ENCODE measurements at places on chromosomes 13 and 19.
A peak's percentile ranks its signal among the peaks of the same experiment; 100 is the strongest.

DNA sequence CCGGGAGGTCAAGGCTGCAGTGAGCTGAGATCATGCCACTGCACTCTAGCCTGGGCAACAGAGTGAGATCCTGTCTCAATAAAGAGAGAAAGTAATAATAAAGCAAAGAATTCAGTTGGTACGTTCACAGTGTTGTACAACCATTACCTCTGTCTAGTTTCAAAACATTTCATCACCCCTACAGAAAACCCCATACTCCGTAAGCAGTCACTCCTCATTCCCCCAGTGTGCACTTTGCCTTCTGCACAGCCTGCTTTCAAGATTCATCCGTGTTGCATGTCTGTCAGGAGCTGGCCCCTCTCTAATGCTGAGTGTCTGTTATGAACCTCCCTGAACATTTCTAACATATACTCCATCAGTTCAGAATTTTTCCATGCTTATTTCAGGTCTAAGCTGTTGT lies 9.4 kb downstream of the POLD1 start:
- no peak for DNase-seq

- no peak for DNase-seq
Measured at GRCh38 chr13:48263196-48263595, 30.2 kb downstream of the ITM2B start.

- DNase-seq, result peak; percentile 97
Measured at GRCh38 chr19:1076951-1077350, 10.0 kb downstream of the ARHGAP45 start.

DNA sequence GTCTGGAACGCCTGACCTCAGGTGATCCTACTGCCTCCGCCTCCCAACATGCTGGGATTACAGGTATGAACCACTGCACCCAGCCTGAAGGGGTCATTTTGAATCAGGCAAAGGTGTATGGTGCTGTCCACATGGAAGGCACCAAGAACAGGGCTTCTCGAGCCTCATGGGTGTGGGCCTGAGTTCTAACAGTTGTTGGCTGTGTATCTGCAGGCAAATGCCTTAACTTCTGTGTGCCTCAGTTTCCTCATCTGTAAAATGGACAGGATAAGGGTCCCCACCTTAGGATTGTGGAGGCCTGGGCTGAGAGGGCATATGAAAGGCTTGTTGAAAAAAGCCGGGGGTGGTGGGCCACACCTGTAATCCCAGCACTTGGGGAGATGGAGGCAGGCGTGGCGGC lies 9.2 kb downstream of the AP1M2 start:
- no peak for DNase-seq

- peak; percentile 73 for DNase-seq
Measured at GRCh38 chr19:15672580-15673175, at the start of gene CYP4F12. TSS of gene CYP4F12 (plus strand) at chr19:15673087. CDS start at chr19:15673530, 443 bp downstream.

GRCh38 chr13:20848203-20848602 lies 54.3 kb downstream of the XPO4 start:
- no peak for DNase-seq

DNA sequence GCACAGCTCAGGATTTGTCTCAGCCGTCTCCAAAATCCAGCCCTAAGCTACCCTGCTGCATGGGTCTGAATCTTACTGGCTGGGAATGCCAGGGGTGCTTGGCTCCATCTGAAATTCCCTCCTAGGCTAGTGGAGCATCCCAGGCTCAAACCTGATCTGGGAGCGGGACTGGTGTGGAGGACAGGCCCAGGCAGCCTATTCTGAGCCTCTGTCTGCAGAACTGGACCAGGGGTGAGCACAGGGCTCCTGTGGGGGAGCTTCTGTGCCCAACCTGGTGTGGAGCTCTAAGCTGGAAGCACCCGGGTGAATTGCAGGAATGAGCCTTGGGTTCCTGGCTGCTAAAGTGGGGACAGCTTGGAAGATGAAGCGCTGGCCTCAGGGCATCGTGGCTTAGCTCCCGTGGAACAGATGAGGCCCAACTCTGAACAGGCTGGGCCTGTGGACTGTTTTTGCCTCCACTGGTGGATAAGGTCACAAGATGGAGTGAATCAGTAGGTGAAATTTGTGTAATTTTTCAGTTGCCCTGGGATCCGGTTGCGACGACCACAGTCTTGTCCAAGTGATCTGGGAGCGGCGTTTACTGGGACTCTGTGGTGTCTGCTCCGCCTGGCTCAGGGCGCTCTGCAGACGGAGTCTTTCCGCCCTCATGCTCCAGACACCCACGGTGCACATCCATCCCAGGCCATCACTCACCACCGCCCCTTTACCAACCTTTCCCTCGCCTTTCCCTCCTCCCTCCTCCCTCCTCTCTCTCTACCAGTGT lies 79.5 kb downstream of the TEX29 start:
- no peak for DNase-seq

DNA sequence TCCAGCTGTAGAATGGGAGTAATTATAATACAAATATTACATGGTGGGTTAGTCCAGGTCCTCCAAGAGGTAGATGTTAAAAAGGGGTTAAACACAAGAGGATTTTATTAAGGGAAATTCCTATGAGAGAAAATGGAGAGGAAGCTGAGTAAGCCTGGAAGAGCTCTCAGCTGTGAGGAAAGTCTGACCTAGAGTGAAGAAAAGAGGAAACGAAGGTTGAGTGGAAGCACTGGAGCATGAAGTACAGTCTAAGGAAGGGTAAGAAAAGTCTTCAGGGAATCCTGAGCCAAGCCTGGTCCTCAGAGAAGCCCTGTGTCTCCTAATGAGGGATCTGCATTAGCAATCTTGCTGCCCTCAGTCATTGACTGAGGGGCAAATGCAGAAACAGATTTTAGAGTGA lies 506.2 kb downstream of the GPC5 start:
- DNase-seq, result no peak

- DNase-seq, result no peak
Measured at GRCh38 chr19:6457958-6458694, 1.5 kb downstream of the SLC25A23 start.

GRCh38 chr13:47332149-47332548 lies 435.3 kb upstream of the HTR2A start:
- DNase-seq, result no peak

DNA sequence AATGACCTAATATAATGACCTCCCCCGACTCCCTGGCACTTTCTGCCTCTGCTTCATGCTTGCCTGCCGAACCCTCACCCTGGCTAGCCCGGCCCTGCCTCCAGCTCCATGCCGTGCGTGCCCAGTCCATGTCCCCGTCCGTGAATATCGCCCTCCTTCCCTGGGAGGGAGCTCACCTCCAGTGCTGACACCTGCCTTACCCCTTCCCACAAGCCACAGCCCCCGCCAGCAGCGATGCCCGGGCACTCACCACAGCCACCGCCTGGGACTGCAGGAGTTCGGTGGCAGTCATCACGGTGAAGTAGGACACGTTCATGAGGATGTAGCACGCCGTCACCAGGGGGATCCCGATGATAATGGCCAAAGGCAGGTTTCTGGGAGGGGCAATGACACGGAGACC lies 10.0 kb downstream of the SLC7A9 start:
- no peak for DNase-seq

- no peak for DNase-seq
Measured at GRCh38 chr19:7262470-7262869, 31.7 kb downstream of the INSR start.

DNA sequence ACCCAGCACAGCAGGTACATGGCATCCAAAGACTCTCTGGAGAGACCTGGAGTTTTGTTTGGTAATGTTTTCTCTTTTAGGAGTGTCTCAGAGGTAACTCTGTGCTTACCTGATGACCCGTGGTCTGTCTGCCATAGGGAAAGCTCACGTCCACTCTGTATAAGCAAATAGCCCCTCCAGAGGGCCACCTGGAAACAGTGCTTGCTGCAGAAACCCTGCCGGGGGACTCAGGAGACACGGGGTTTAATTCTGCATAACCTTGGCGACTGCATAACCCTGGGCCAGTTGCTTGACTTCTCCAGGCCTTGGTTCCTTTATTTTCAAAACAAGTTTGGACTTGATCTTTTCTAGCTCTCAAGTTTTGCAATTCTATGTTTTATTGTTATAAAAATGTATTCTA lies 187.2 kb upstream of the SOX1 start:
- no peak for DNase-seq

- DNase-seq, result no peak
Measured at GRCh38 chr13:59770451-59770850, 393.3 kb downstream of the DIAPH3 start.

All from activated effector memory CD4-positive, alpha-beta T cell treated with anti-CD3 and anti-CD28 coated beads, Interleukin-2, amount 50 U/mL, for 16 hours (primary cell).